Activated CD4-positive, alpha-beta T cell treated with anti-CD3 and anti-CD28 coated beads for 36 hours (primary cell): ENCODE measurements at places on chromosomes 5 and 9. TPM values are rescaled to one million over a fixed set of nuclear protein-coding genes. Genes with fewer than 3 reads are reported as not detected.

The SPTLC1 gene
- total RNA-seq, result 46.6 TPM

The DMRTA1 gene
- not detected for total RNA-seq

The PDE8B gene
- total RNA-seq, result not detected

The TRAF1 gene
- total RNA-seq, result 103 TPM

The RORB gene
- 0.05 TPM for total RNA-seq

The WDR70 gene
- total RNA-seq, result 38.3 TPM

The TXNDC15 gene
- 29.1 TPM for total RNA-seq

The PAEP gene
- total RNA-seq, result not detected

The HK3 gene
- not detected for total RNA-seq

The CARTPT gene
- total RNA-seq, result not detected

The SRA1 gene
- 47.3 TPM for total RNA-seq

The NDUFAF2 gene
- total RNA-seq, result 39.3 TPM

The SLC25A2 gene
- 0.27 TPM for total RNA-seq
